Cardiac ventricle fibroblast (primary cell): ENCODE measurements at places on chromosomes 5 and 9. TPM values are rescaled to one million over a fixed set of nuclear protein-coding genes. Genes with fewer than 3 reads are reported as not detected.

The ANKRD34B gene
- not detected in 2 replicates for total RNA-seq

The CTXN3 gene
- total RNA-seq, result not detected in 2 replicates

The WNT8A gene
- total RNA-seq, result not detected in 2 replicates

The GADD45G gene
- 0.64 and 1.6 TPM in 2 replicates for total RNA-seq

The RGMB gene
- 42.5 and 43.2 TPM in 2 replicates for total RNA-seq

The MACIR gene
- total RNA-seq, result 12.4 and 14.9 TPM in 2 replicates

The PCAT7 gene
- total RNA-seq, result not detected in 2 replicates

The P4HA2 gene
- total RNA-seq, result 72.7 and 74.6 TPM in 2 replicates

The PCDHB7 gene
- total RNA-seq, result 1.2 and 1.3 TPM in 2 replicates

The AK3 gene
- 55.5 and 66.6 TPM in 2 replicates for total RNA-seq

The HSD17B4 gene
- total RNA-seq, result 149 and 195 TPM in 2 replicates

The GRXCR2 gene
- not detected in 2 replicates for total RNA-seq

The CDKN2B-AS1 gene
- 1.2 and 3.1 TPM in 2 replicates for total RNA-seq

The F12 gene
- 0.44 and 0.49 TPM in 2 replicates for total RNA-seq

The TMEM38B gene
- total RNA-seq, result 5.0 and 8.2 TPM in 2 replicates

The PAEP gene
- total RNA-seq, result not detected in 2 replicates

The F2RL1 gene
- total RNA-seq, result 16.7 and 30.1 TPM in 2 replicates

The GHR gene
- total RNA-seq, result 4.6 and 5.2 TPM in 2 replicates

The BNIP1 gene
- total RNA-seq, result 8.8 and 12.0 TPM in 2 replicates

The PCDHAC2 gene
- 0.12 and 0.15 TPM in 2 replicates for total RNA-seq

The ANKRD20A1 gene
- total RNA-seq, result not detected in 2 replicates

The ARHGEF39 gene
- 0.19 and 0.34 TPM in 2 replicates for total RNA-seq

The CYLC2 gene
- not detected in 2 replicates for total RNA-seq

The TRIP13 gene
- 1.5 and 4.4 TPM in 2 replicates for total RNA-seq

The CTSV gene
- not detected in 2 replicates for total RNA-seq

The SNCAIP gene
- total RNA-seq, result 0.19 and 0.78 TPM in 2 replicates

The STPG3 gene
- total RNA-seq, result not detected in 2 replicates

The MYMK gene
- not detected in 2 replicates for total RNA-seq

The DMRT3 gene
- total RNA-seq, result not detected in 2 replicates

The PCDH12 gene
- total RNA-seq, result 2.5 and 4.6 TPM in 2 replicates

The ADRA1B gene
- 0.83 and 1.7 TPM in 2 replicates for total RNA-seq

The MSMP gene
- total RNA-seq, result not detected in 2 replicates

The ZNF300 gene
- total RNA-seq, result 2.6 and 3.8 TPM in 2 replicates

The ABL1 gene
- 75.1 and 81.1 TPM in 2 replicates for total RNA-seq
